ENCODE measurements at places on chromosomes 13 and 19.
A peak's percentile ranks its signal among the peaks of the same experiment; 100 is the strongest.

DNA sequence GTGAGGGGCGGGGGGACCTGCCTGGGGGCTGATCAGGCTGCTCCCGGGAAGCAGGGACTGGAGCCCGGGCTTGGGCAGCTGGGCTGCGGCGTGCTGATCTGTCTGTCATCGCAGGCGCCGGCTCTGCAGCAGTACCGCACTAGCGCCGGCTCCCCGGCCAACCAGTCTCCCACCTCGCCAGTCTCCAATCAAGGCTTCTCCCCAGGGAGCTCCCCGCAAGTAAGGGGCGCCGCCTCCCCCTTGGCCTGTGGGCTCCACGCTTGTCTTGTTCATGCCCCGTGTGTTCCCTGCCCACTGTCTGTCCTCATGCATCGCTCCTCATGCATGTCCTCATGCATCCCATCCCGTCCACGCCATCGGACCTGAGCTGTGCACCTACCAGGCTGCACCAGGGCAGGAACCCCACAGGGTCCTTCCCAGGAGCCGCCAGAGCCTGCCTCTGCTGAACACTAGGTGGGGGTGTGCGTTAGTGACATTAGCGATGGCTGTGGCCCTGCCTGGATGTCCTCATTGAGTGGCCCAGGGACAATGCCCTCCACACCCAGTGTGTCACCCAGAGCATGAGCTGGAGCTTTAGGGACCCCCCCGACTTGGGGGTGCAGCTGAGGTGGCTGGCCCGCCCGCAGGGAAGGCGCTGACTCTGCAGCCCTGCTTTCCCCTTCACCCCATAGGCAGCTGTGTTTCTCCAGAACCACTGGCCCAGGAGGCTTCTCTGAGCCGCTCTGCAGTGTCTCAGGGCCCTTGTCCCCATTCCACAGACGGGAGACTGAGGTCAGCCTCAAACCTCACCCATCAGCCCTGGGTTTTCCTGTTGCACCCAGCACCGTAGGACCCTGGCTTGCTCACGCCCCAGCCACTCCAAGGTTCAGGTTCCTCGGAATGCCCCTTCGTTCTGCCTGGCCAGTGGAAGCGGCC lies 19.5 kb downstream of the COMP start:
- peak; percentile 44 for DNase-seq

GRCh38 chr19:39078436-39079200 lies 5.5 kb upstream of the ACP7 start:
- DNase-seq = no peak

- peak; percentile 29 for DNase-seq
Measured at GRCh38 chr19:13493516-13494310, 12.6 kb downstream of the CACNA1A start.

DNA sequence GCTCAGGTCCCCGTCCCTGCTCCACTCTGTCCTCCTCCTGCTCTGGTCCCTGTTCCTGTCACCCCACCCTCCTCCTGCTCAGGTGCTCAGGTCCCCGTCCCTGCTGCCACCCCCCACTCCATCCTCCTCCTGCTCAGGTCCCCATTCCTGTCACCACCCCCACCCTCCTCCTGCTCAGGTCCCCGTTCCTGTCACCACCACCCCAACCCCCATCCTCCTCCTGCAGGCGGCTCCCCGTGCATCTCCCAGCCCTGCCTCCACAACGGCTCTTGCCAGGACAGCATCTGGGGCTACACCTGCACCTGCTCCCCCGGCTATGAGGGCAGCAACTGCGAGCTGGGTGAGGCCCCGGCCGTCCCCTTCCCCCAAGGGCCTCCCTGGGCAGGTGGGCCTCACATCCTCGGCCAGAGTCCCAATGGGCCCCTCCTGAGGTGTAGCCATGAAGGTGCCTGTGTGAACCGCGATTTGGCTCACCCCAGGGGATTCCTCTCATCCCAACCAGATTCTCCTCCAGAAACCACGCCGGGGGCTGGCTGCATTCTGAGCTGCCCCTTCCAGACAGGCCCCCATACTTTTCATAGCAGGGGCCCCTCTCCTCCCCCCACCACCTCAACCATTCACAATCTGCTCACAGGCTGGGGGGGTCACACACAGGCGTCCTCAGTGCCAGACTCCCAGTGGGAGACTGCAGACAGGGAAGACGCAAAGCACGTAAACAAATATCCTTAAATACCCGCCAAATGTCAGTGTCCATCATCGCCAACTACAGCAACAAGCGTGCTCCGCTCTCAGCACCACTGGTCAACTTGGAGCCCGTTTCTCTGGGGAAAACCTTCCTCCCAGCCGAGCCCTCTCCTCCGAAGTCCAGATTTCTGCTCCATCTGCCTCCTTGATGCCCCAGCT lies 4.6 kb downstream of the PROZ start:
- DNase-seq = no peak

DNA sequence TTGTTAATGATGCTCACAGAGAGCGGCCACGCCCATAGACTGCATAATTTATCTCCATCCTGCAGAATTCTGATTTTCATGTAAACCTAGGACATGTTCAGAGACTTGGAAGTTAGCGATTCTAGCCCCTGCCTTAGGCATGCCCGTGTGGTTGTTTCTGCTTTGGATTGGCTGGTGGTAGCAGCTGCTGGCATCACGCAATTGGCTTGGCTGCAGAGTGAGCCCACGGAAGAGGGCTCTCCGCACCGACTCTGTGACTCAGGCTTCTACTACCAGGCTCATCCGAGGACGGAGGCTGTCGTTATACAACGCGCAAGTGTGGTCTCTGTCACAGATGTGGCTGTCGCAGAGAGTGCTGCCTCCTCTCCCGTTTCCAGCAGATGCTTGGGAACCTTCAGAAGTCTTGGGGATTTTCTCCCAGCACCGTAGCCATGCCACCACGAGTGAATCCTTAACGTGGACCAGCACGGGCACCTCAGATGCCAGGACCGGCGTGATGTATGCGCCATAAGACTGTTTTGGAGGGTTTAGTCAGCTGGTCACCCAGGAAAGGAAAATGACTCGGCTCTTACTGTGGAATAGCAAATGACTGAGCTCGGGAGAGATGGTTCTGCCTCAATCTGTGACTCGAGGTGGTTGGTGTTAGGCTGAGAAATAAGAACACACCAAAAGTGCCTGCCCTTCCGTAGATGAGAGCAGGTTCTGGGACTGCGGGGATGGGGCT lies 61.0 kb upstream of the F7 start:
- DNase-seq = no peak

- DNase-seq = no peak
Measured at GRCh38 chr13:113722921-113723320, 36.1 kb upstream of the TMEM255B start.

DNA sequence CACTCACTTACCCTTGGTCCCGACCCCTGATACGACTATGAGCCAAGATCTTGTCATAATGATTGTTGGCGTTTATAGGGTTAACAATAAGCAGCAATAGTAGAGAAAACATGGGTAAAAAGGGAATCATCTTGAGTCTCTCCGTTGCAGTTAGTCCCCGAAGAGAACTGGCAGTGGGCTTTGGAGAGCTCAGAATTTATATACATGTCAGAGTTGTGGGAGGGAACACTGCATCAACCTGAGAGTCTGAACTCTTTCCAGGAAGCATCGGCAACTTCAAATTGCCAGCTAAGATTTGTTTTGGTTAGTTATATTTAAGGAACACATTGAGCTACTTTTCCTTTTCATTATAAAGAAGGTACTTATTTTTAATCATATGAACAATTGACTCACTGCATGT lies at the start of gene POSTN:
Gene POSTN (minus strand): TSS at position 172 of the 400 bp plus-strand sequence. CDS start 42 bp downstream, at position 130.
- DNase-seq = peak; percentile 82

GRCh38 chr19:48613852-48614435 lies 932 bp downstream of the FAM83E start:
- no peak for DNase-seq

DNA sequence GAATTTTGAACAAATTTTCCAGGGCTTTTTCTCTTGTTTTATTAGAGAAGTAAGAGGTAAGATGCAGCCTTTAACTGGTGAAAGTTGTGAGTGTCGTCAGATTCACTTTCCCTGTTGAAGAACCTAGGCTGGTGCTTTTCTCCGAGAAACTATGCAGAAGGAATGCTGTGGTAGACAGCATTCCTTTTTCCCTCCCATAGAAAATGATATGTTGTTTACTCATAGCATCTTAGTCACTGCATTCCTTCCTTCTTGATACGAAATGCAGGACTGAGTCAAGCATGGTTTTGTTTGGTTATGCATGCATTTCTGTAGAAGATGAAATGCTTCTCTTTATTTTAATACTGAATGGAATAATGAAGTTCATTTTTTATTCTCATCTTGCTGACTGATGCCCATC lies 3.4 kb downstream of the ITGBL1 start:
- DNase-seq = no peak

DNA sequence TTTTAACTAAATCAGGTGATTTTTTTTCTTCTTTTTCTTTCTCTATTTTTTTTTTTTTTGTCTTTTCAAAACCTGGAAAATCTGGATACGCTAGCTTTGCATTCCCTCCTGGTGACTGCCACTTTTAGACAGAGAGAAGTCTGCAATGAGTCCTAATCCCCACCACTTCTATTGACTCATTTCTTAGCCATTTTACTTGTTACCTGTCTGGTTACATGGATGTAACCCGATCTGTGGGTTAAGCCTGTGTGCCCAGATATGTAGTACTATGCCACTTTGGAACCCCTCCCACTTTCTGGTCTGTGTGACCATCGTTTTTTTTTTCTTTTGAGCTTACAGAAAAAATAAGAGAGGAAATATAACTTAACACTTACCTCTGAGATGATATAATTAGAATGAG lies 817.8 kb upstream of the PCDH9 start:
- no peak for DNase-seq

GRCh38 chr13:45594227-45594626 lies 21.3 kb downstream of the ERICH6B start:
- no peak for DNase-seq
